Transverse colon (tissue), 4 donors: ENCODE measurements at places on chromosomes 5 and 9.

- peak; percentile 30 for DNase-seq
These were observed 40.3 kb upstream of the NAA35 start for GRCh38 chr9:85900504-85901201.

DNA sequence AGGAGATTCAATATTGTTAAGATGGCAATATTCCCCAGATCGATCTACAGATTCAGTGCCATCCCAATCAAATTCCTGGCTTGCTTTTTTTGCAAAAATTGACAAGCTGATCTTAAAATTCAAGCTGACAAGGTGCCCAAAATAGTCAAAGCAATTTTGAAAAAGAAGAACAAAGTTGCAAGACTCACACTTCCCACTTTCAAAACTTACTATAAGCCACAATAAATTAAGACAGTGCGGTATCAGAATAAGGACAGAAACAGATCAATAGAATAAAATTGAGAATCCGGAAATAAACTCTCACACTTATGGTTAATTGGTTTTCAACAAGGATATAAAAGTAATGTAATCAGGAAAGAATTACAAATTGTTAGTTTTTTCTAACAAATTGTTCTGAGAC, 97.1 kb downstream of the NRG2 start:
- no peak for DNase-seq

DNA sequence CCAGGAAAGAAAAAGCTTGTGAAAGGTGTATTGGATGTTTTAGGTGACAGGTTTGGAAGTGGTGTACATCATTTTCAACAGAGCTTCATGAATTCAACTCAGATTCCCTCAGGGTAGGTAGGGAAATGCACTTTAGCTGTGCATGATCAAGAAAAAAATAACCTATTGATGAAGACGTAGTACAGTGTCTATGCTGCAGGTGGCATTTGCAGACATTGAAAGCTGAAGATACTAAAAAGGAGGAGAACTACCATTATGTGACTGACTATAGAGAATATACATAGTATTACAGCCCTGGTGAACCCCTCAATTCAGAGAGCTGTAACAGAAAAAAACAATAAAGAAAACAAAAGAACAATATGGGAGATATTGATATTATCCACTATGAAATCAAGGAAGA, 2344.7 kb upstream of the ACO1 start:
- no peak for DNase-seq

GRCh38 chr5:110735556-110735955, 3.3 kb upstream of the SLC25A46 start:
- DNase-seq, result no peak

- no peak for DNase-seq
These were observed 929.7 kb upstream of the SEMA6A start for GRCh38 chr5:117504305-117504704.

DNA sequence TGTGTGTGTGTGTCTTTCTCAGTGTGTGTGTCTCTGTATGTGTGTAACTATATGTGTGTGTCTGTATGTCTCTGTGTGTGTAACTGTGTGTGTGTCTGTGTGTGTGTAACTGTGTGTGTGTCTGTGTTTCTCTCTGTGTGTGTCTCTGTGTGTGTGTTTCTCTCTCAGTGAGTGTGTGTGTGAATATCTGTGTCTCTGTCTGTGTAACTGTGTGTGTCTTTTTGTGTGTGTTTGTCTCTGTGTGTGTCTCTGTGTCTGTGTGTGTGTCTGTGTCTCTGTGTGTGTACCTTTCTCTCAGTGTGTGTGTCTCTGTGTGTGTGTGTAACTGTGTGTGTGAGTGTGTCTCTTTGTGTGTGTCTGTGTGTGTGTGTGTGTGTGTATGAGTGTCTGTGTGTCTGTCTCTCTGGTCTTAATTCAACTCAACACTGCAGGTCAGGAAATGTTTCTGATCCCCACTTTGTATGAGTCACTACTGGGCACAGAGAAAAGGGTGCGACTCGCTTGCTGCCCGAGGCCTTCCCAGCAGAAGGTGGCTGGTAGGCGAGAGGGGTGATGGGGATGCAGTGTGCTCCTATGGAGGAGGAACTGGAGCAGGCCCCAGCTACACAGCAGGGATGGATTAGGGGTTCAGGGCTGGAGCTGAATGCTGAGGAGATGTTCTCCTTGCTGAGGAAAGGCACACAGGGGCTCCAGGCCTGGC, 52.1 kb downstream of the NSG2 start:
- no peak for DNase-seq

DNA sequence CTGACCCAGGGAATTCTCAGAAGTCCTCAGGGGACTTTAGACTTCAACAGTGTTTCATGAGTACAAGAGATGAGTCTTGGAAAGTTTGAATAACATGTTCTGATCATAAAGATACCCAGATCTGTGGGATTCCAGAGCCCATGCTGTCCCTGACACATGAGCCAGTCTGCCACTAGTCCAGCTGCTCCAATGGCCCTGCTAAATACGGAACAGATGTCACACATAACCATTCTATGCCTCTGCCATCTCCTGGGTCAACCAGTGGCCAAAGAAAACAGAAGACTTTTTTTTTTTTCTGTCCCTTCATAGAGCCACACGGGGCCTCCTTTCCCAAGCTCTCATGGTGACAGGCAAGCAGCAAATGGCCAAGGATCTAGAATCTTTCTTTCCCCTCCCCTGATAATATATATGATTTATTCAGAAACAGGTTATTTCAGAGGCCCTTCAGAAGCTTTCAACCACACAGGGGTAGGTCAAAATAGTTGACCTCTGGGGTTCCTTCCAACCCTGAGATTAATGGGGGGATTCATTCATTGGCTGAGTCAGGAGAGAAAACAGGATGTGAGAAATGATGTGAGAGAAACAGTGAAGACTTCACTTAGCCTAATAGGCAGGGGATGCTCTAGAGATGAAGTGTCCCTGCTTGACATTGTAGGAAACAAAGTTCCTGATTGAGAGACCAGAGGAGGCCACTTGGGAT, 367.7 kb downstream of the CDK5RAP2 start:
- no peak for DNase-seq

DNA sequence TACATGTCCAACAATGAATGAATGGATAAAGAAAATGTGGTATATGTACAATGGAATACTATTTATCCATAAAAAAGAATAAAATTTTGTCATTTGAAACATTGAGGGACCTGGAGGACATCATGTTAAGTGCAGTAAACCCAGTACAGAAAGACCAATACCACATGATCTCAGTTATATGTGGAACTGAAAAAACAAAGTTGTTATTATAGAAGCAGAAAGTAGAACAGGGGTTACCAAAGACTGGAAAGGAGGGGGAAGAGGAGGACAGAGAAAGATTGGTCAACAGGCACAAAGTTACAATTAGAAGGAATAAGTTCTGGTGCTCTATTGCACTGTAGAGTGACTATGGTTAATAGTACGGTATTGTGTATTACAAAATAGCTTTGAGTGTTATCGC, 233.8 kb downstream of the SEMA6A start:
- DNase-seq, result no peak

- no peak for DNase-seq
These were observed 1.7 kb downstream of the GFM2 start for GRCh38 chr5:74765201-74765600.
